Aorta (tissue), 5 donors: ENCODE measurements at places on chromosomes 7 and 10.

- no peaks in the 10 kb centered on the region for H3K27me3 ChIP-seq
- H3K27ac ChIP-seq, result no peak overlapping the region
- H3K4me1 ChIP-seq, result peaks cover 11% of the 10 kb centered on the region
- no peaks in the 10 kb centered on the region for H3K36me3 ChIP-seq
- no peak for DNase-seq
These were observed 65.2 kb upstream of the CHST15 start for GRCh38 chr10:124158592-124158991.

DNA sequence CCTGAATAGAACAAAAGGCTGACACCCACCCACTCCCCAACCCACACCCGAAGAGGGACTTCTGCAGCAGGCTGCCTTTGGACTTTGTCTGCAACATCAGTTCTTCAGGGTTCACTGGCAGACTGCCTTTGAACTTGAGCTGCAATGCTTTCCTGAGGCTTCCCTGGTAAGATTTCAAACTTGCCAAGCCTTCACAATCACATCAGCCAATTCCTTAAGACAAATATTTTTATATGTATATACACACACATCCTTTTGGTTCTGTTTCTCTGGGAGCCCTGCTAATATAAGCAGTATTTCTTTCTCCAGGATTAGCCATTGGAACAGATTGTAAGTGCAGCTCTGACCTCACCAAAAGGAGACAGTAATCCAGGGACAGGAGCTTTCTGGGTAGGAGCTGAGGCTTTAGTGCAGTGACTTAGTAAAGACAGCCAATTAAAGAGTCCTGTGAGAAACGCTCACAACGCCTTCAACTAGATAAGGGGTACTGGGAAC, 55.6 kb upstream of the KMT2E start:
- H3K36me3 ChIP-seq, result no peaks in the 10 kb centered on the region
- no peaks in the 10 kb centered on the region for H3K27me3 ChIP-seq
- no peak for DNase-seq
- peaks cover 9% of the 10 kb centered on the region for H3K4me1 ChIP-seq

DNA sequence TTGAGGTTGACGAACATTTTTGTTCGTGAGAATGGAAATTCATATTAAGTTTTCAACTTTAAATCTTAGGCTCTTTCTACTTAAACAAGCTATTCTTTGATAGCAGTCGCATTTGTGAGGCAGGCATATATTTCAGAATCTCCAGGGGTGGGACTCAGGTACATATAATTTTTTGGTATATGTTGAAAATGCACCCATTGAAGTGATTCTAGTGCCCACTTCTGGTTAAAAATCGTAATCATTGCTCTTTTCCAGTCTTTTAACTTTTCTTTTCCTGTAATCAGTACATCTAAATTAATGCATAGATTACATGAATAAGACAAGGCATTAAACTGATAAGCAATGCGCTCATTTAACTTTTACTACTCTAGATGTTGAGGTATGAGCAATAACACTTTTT, 67.8 kb downstream of the ZNRF2 start:
- H3K4me1 ChIP-seq, result peaks cover 2% of the 10 kb centered on the region
- H3K27ac ChIP-seq, result no peak overlapping the region
- no peak for DNase-seq
- H3K36me3 ChIP-seq, result no peaks in the 10 kb centered on the region
- H3K4me3 ChIP-seq, result no peak overlapping the region
- no peaks in the 10 kb centered on the region for H3K27me3 ChIP-seq

GRCh38 chr10:80485946-80486764, 32.0 kb downstream of the TSPAN14 start:
- no peaks in the 10 kb centered on the region for H3K4me1 ChIP-seq
- no peak overlapping the region for H3K27ac ChIP-seq
- no peaks in the 10 kb centered on the region for H3K36me3 ChIP-seq
- no peaks in the 10 kb centered on the region for H3K27me3 ChIP-seq

GRCh38 chr7:45585628-45586027, 11.5 kb downstream of the ADCY1 start:
- no peak overlapping the region for H3K4me3 ChIP-seq
- H3K36me3 ChIP-seq, result no peaks in the 10 kb centered on the region
- no peak overlapping the region for H3K27ac ChIP-seq
- no peaks in the 10 kb centered on the region for H3K27me3 ChIP-seq
- no peak for DNase-seq

- no peak for DNase-seq
- H3K27ac ChIP-seq, result no peak overlapping the region
- H3K27me3 ChIP-seq, result no peaks in the 10 kb centered on the region
- peaks cover 2% of the 10 kb centered on the region for H3K4me1 ChIP-seq
These were observed 53.5 kb downstream of the ABLIM1 start for GRCh38 chr10:114604357-114605130.

DNA sequence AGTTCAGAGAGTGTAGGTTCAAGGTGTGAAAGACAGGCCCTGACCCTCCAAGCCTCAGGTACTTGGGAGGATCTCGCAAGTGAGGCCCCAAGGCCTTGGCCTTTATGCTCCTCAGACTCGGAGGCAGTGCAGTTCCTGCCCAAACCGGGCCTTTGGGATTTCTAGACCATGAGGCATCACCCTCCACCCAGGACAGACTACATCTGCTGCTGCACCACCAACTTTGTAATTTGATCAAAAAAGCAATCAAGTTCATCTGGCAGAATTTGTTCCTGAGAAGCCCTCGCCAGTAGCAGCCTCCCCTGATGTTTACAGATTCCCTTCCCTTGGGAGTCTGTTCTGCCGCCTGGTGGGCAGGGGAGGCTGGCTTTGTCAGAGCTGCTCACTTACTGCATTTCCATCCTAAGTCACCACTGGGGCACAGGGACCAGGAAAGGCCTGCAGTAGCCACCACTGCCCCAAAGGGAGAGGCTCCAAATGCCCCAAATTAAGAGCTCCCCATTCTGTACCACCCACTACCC, 2.1 kb downstream of the CAMK2G start:
- H3K4me3 ChIP-seq, result no peak overlapping the region
- peaks cover 6% of the 10 kb centered on the region for H3K36me3 ChIP-seq
- no peak overlapping the region for H3K27ac ChIP-seq
- H3K27me3 ChIP-seq, result no peaks in the 10 kb centered on the region

GRCh38 chr10:63819753-63820329, 298.6 kb downstream of the REEP3 start:
- peak; percentile 90 for DNase-seq
- no peak overlapping the region for H3K4me3 ChIP-seq
- no peak overlapping the region for H3K27ac ChIP-seq
- no peaks in the 10 kb centered on the region for H3K4me1 ChIP-seq
- no peaks in the 10 kb centered on the region for H3K27me3 ChIP-seq
- H3K36me3 ChIP-seq, result no peaks in the 10 kb centered on the region

DNA sequence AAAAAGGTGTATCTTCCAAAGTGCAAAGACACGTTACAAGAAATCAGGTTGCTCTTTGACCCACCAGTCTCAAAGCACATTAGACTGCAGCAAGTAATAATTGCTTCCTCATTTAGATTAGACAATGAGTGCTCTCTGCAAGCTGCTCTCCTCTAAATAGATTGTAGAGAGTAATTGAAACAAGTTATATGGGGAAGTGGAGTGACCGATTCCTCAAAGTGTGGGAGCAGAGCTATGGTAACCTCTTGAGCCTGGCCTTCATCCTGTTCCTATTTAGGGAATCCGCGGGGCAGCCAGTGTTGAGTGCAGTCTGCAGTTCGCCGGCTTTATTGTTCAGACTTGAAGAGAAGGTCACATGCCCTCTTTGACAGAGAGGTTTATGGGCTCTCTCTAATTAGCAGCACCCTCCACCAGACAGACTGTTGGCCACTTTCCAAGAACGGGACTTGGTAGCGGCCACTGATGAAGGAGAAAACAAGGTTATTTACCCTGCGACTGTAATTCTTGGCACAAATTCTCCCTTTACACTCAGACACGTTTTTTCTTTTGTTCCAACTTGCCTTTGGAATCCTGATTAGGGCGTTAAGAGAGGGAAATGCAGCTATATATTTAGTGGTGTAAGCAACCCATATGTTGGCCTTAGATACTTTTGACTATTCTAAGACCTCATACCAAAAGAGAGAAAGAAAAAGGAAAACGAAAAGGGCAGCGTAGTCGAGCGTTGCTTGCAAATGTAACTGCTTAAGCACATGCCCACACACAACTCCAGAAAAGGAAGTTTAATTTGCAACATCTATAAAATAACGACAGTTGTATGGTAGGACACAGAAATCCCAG, 107.5 kb downstream of the REEP3 start:
- H3K27ac ChIP-seq, result peak overlapping the region; percentile 94
- H3K27me3 ChIP-seq, result no peaks in the 10 kb centered on the region
- H3K4me3 ChIP-seq, result peak overlapping the region; percentile 44
- no peaks in the 10 kb centered on the region for H3K36me3 ChIP-seq

GRCh38 chr7:149564340-149565095, 66.9 kb upstream of the ZNF746 start:
- H3K4me3 ChIP-seq, result no peak overlapping the region
- DNase-seq, result no peak
- no peak overlapping the region for H3K27ac ChIP-seq
- H3K27me3 ChIP-seq, result no peaks in the 10 kb centered on the region
- no peaks in the 10 kb centered on the region for H3K4me1 ChIP-seq

- H3K27ac ChIP-seq, result no peak overlapping the region
- H3K36me3 ChIP-seq, result peaks cover 2% of the 10 kb centered on the region
- no peak for DNase-seq
These were observed 11.5 kb upstream of the SUPV3L1 start for GRCh38 chr10:69168493-69168892.

GRCh38 chr10:78319371-78319770, 285.7 kb downstream of the RPS24 start:
- no peak overlapping the region for H3K27ac ChIP-seq
- H3K27me3 ChIP-seq, result no peaks in the 10 kb centered on the region
- DNase-seq, result no peak
- no peaks in the 10 kb centered on the region for H3K4me1 ChIP-seq

- no peak overlapping the region for H3K4me3 ChIP-seq
- H3K4me1 ChIP-seq, result no peaks in the 10 kb centered on the region
- H3K27me3 ChIP-seq, result no peaks in the 10 kb centered on the region
- no peak for DNase-seq
- no peaks in the 10 kb centered on the region for H3K36me3 ChIP-seq
These were observed 98.3 kb downstream of the HBP1 start for GRCh38 chr7:107267138-107267537.

GRCh38 chr10:75140246-75140645, 28.8 kb downstream of the SAMD8 start:
- no peak overlapping the region for H3K4me3 ChIP-seq
- DNase-seq, result no peak
- H3K27me3 ChIP-seq, result no peaks in the 10 kb centered on the region
- no peaks in the 10 kb centered on the region for H3K36me3 ChIP-seq
- H3K27ac ChIP-seq, result no peak overlapping the region
- peaks cover 1% of the 10 kb centered on the region for H3K4me1 ChIP-seq

GRCh38 chr10:52805414-52806285, 33.1 kb upstream of the MBL2 start:
- H3K36me3 ChIP-seq, result no peaks in the 10 kb centered on the region
- no peaks in the 10 kb centered on the region for H3K4me1 ChIP-seq
- H3K27me3 ChIP-seq, result no peaks in the 10 kb centered on the region
- DNase-seq, result no peak
- no peak overlapping the region for H3K4me3 ChIP-seq

DNA sequence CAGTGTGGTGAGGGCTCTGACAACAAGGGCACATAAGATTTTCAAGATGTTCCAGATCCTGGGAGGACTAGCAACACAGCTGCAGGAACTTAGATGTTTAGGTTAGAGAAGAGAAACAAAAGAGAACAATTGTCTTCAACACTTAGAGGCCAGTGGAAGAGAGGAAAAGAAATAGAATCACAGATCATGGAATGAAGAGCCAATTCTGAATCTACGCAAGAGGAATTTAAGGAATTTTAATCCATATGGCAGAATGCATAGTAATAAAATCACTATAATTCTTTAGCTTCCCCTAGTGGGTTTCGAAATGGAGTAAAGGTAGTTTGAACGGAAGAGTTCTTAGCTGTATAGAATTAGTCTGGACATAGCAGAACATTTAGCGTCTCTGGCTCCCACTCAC, 114.6 kb upstream of the LRRTM3 start:
- no peaks in the 10 kb centered on the region for H3K4me1 ChIP-seq
- H3K27me3 ChIP-seq, result no peaks in the 10 kb centered on the region
- no peak for DNase-seq

DNA sequence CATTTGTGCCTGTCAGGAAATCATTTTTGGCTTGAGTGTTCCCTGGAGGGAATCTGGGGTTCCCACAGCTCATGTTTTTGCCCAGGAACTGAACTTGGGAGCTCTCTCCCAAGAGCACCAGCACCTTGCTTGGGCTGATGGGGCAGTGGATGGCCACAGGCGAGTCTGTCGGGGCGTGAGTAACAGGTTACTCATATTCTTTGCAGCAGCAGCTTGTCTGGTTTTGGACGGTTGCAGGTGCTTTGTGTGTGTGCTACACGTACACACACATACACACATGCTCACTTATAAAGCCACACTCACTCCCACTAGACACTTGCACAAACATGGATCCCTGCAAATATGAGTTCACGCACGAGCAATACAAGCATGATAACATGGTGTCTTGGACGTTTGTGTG, 2.9 kb upstream of the PALD1 start:
- no peaks in the 10 kb centered on the region for H3K36me3 ChIP-seq
- H3K4me1 ChIP-seq, result no peaks in the 10 kb centered on the region
- H3K27me3 ChIP-seq, result no peaks in the 10 kb centered on the region
- DNase-seq, result no peak

DNA sequence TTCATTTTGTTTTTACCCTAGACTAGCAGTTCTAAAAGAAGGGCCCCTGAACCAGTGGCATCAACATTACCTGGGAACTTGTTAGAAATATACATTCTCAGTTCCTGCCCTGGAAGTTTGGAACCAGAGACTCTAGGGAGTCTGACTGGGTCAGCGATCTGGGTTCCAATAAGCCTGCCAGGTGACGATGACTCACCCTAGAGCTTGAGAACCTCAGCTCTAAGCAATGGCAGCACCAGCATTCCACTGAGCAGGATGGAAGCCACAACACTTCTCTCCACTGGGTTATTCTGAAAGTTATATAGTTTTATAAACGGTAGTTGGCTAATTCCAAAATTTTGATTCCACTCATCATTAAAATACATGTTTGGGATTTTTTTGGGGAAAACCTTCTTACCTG, 97.0 kb upstream of the AMPH start:
- H3K4me3 ChIP-seq, result no peak overlapping the region
- H3K4me1 ChIP-seq, result no peaks in the 10 kb centered on the region
- peaks cover 9% of the 10 kb centered on the region for H3K36me3 ChIP-seq
- no peak overlapping the region for H3K27ac ChIP-seq

- H3K36me3 ChIP-seq, result no peaks in the 10 kb centered on the region
- DNase-seq, result peak; percentile 59
- no peak overlapping the region for H3K4me3 ChIP-seq
These were observed 4.0 kb upstream of the MMP21 start for GRCh38 chr10:125779403-125780327.

GRCh38 chr7:91554883-91555282, 290.6 kb downstream of the FZD1 start:
- no peaks in the 10 kb centered on the region for H3K4me1 ChIP-seq
- no peak overlapping the region for H3K4me3 ChIP-seq
- no peaks in the 10 kb centered on the region for H3K36me3 ChIP-seq
- no peaks in the 10 kb centered on the region for H3K27me3 ChIP-seq

DNA sequence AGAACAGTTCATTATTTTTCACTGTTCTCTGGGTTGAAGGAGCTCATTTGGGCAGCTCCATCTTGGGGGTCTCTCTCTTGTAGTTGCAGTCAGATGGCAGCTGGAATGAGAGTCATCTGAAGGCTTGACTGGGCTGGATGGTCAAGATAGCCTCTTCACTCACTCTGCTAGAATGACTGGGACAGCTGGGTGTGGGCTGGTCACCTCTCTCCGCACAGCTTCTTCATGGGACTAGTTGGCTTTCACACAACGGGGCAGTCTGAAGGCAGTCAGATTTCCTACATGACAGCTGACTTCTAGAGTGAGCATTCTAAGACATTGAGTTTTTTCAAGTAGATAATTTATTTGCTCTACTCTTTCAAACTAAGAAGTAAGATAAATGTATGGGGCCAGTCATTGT, 13.1 kb downstream of the PLEKHA1 start:
- no peaks in the 10 kb centered on the region for H3K36me3 ChIP-seq
- no peak for DNase-seq
- H3K4me1 ChIP-seq, result no peaks in the 10 kb centered on the region
- H3K4me3 ChIP-seq, result no peak overlapping the region
- no peaks in the 10 kb centered on the region for H3K27me3 ChIP-seq
